ENCODE measurements at places on chromosomes 5 and 9.

- DNase-seq, result no peak
These were observed at the start of gene PRRX2 for GRCh38 chr9:129665389-129665775. TSS of gene PRRX2 (plus strand) at chr9:129665647. CDS start at chr9:129665868, 221 bp downstream.

DNA sequence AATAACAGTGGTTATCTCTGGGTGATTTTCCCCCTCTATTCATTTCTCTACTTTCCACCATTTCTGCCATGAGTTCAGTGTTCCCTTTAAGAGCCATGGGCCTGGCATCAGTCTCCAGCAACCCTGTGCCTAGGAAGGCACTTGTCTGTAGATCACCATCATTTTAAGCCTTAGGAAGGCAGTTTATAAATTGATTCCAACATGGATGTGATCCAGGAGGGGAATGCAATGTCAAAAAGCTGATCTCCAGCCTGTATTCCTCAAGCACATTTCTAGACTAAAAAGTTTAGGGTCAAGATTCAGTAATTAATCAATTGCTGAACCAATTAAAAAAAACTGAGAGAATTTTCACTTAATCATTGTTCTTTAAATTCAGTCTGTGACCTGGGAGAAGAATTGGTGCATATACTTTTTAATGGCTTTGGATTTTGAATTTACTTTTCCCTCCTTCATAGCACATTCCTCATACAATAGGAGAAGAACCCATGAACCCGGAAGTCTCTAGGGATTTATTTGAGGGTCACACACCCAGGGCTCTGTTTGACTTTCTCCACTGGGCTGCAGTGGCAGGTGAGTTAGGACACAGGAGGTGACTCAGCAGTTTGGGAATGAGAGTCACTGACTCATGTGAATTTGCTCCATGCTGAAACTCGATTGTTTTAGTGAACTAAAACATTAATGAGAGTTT lies 6.1 kb upstream of the ERMP1 start:
- DNase-seq, result no peak

DNA sequence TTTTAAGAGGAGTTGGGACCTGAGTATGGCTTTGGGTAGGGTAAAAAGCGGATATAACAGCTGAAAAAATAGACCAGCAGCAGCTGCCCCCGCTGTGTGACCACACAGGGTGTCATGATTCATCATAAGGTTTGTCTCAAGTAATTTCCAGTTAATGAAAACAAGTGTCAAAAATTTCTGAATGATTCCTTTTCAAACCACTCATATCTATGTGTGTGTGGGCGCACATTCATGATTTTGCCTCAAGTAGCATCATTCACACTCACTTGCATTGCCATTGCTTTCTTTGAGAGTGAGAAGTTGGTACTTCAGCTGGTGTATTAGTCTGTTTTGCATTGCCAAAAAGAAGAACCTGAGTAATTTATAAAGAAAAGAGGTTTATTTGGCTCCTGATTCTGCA lies 12.1 kb upstream of the TNFAIP8 start:
- DNase-seq, result no peak

DNA sequence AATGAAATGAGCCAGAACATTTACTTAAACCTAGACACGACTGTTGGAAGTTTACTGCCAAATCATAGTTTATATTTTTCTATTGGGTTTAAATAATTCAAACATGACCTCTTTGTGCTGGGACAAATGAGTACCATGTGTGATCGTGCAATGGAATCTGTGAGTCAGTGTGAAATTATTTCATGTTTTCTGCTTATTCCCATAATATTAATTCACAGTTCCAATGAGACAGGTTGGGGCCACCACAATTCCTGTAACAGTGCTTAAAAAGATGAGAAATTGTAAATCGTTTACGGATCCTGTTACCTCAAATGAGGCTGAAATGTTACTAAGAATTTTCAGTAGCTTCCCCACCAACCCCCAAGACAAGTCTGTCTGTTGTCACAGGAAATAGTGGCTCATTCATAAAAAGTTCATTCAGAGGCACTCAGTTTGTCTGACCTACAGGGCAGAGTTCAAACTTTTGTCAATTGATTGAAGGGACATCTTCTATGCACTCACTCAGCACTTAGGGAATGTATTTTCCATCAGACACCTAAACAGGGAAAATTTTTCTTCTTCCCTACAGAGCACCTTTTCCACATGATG lies 563.9 kb upstream of the ADAMTS16 start:
- no peak for DNase-seq

DNA sequence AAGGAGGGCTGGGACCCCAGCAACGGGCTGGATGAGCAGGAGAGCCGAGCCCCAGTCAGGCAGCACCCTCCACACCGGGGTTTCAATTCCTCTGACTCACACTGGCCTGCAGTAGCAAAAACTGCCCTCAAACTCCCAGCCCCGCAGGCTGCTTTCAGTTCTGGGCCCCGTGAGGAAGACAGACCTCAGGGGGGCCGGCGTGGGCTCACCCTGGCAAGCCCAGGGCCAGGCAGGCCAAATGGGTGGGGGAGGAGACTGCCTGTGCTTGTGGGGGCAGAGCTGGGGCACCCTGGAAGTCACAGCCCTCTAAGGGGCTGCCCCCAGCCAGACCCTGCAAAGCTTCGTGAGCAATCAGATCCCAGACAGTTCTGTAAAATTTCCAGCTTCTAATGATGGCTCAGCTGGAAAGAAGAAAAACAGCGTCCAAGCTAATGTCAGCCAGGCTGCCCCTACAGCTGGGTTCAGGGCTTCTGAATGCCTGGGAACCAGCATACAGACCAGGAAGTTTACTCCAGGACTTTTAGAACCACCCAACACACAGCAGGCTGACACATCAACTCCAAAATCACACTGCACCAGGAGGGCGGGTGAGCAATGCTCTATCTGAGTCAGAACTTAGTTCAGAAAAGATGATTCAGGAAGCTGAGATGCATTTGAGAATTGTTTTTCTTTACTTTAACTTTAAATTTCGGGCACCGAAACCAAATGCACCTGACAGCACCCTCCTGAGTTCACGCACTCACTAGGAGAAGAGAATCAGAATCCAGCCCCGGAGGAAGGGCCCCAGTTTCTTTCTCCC lies 34.7 kb downstream of the LPCAT1 start:
- no peak for DNase-seq

- no peak for DNase-seq
These were observed 76.2 kb upstream of the ZFAND5 start for GRCh38 chr9:72440992-72441847.

- no peak for DNase-seq
These were observed 136.4 kb upstream of the TAS2R1 start for GRCh38 chr5:9766581-9766980.

DNA sequence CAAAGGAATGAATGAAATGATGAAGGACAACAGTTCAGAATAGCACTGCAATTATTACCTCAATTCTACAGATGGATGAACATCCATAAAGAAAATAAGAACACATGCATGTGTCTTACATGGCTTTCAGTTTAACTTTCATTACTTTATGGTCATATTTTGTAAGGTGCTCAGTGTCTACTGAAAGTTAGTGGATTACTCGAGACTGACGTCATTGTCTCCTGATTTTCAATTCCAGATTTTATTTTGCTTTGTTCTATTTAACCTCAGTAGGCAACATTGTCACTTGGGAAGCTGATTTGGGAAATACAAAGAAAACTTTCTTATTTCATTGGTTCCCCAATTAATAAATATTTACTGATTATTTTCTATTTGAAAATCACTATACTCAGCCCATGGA lies 363.7 kb downstream of the CHSY3 start:
- no peak for DNase-seq

DNA sequence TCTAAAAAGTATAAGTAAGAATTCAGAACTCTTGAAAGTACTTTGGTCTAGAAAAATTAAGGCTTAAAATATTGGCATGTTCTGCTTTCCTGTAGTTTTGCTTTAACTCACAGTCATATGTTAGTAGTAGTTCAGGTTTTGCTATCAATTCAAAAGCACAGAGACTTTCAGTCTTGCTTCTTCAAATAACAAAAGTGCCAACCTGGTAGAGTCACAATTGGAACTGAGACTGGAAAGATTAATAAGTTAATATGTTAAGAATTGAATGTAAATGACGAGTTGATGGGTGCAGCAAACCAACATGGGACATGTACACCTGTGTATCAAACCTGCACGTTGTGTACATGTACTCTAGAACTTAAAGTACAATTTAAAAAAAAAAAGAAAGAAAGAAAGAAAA lies 822.3 kb downstream of the MTRR start:
- DNase-seq, result no peak

DNA sequence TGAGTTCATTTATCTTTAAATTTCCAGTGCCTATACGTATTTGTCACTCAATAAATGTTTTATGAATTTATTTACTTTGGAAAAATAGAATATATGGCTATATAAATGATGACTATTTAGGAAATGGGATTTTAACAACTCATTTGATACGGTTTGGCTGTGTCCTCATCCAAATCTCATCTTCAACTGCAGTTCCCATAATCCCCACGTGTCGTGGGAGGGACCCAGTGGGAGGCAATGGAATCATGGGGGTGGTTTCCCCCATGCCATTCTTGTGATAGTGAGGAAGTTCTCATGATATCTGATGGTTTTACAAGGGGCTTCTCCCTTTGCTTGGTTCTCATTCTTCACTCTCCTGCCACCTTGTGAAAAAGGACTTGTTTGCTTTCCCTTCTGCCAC lies 187.6 kb upstream of the EFNA5 start:
- no peak for DNase-seq

DNA sequence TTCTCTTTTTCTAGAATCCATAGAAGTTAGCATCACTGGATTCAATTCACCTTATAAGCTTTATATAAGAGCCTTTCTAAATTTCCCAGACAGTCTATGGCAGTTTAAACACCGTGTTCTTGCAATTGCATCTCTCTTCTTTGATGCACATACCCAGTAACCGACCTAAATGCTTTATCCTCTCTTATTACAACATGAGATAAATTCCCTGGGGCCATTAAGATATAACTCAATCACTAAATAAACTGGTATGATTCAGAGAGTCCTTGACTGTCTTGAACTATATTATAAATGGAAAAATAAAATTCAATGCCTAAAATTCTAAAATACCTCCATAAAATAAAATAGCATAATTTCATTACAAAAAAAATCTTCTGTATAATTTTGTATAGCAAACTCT lies 98.1 kb downstream of the DIRAS2 start:
- DNase-seq, result no peak

DNA sequence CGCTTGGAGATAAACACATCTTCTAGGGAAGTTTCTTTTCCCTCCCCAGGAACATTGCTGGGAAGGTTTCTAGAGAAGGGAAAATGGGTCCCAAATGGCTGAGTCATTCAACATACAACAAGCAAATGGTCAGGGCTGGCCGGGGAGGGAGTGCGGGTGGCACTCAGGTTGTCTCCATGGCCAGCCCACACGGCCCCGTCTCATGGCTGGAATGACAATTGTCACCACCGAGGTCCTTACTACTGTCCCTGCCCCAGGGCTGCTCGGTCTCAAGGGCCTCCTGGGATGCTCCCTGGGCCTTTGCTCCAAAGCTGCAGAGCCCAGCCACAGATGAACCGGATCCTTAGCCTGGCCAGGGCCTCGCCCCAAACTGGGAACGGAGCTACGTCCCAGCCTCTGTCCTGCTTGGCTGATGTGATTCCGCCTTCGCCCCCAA lies 121.9 kb downstream of the FGF18 start:
- DNase-seq, result no peak

DNA sequence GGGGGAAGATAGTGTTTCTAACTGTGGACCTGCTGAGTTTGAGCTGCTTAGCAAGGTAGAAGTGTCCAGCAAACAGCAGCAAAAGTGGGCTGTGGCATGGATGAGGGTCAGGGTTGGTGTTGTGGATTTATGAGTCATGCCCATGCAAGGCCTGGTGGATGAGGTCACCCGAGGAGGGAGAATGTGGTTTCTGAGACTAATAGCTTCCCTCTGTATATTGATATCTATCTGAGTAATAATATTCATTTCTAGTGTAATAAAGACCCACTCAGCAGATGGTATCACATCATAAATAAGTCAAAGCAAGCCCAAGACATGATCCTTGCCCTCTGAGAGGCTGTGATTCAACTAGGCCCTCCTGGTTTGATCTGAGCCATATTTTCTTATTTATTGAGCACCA lies 597.8 kb upstream of the CLINT1 start:
- no peak for DNase-seq

GRCh38 chr5:10220248-10220647 lies 29.4 kb downstream of the ATPSCKMT start:
- no peak for DNase-seq

- no peak for DNase-seq
These were observed 51.4 kb upstream of the OLFM1 start for GRCh38 chr9:135035781-135036760.

DNA sequence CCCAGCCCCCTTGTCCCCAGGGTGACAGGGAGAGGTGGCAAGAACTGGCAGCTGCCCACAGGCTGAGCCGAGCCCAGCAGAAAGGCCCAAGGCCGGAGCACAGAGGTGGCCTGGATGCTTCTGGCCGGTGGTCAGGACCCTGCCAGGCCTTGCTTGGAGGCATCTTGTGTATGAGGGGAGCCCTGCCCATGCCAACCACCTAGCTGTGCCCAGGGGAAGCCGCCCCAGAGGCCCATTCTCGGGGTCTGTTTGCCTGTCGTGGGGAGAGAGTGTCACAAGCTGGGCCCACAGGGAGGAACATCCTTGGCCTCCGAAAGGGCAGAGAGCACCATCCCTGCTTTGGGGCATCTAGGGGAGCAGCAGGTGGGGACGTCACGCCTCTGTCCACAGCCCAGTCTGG lies 10.0 kb downstream of the NKD2 start:
- no peak for DNase-seq

- DNase-seq, result no peak
These were observed 29.2 kb downstream of the EXOC3 start for GRCh38 chr5:472076-472655.

DNA sequence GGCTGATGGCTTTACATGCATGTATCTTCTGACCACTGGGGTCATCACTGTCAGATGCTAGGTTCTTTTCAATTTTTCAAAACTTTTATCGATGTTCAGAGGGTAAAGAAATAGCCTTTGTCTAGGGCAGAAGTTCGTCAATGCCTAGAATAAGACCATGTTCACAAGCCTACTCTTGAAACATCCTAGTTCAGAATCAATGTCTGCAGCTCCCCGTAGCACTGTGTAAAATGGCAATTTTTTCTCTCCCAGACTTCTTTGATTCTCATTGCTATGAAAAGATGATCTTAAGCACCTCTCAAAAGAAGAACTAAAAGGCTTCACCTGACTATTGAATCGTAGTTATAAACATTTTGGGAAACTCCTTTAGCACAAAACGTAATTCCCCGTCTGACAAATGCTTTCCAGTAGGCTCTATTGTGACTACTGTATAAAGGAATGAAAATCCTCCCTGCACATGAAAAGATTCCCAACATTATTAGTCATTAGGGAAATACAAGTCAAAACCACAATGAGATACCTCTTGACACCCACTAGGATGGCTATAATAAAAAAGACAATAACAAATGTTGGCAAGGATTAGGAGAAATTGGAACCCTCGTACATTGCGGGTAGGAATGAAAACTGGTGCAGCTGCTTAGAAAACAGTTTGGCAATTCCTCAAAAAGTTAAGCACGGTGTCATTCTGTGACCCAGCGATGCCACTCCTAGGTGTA lies 263.5 kb downstream of the ARHGAP26 start:
- DNase-seq, result no peak

DNA sequence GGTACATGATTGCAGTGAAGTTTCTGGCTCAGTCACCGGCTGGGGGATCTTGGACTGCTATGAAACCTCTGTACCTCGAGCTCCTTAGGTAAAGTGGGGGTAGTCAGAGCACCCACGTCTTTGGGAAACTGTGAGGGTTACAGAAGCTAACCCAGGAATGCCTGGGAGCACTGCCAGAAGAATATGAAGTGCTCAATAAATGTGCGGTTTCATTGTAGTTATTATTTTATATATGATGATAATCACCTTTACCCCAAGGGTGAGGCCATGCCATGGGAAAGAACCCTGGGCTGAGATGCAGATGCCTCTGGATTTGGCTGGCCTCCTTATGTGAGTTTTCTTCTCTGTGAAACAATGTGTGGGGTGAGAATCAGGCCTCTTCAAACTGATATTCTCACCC lies 3.7 kb downstream of the NPR3 start:
- DNase-seq, result no peak

Measured in NCI-H2171 (cell line).